MCF 10A (cell line): ENCODE measurements at places on chromosomes 4 and X. TPM values are rescaled to one million over a fixed set of nuclear protein-coding genes. Genes with fewer than 3 reads are reported as not detected.

The FAM9C gene
- not detected in 2 replicates for total RNA-seq

The DRP2 gene
- total RNA-seq, result 0.40 and 0.47 TPM in 2 replicates

The TLR2 gene
- 0.23 and 0.49 TPM in 2 replicates for total RNA-seq

The TCEANC gene
- total RNA-seq, result 4.0 TPM in 2 replicates

The RNF212 gene
- not detected in 2 replicates for total RNA-seq

The FAM9B gene
- 0.34 and 0.40 TPM in 2 replicates for total RNA-seq

The TCEAL3 gene
- 15.1 and 18.9 TPM in 2 replicates for total RNA-seq

The NSUN7 gene
- not detected in 2 replicates for total RNA-seq

The ITIH6 gene
- not detected in 2 replicates for total RNA-seq

The NCAPG gene
- total RNA-seq, result 23.2 and 38.6 TPM in 2 replicates

The ARHGEF6 gene
- total RNA-seq, result 0.35 and 0.47 TPM in 2 replicates

The NDNF gene
- total RNA-seq, result 0.42 TPM in 1 of 2 replicates, not detected in the other

The CNKSR2 gene
- total RNA-seq, result not detected in 2 replicates

The AFM gene
- not detected in 2 replicates for total RNA-seq
